AML-193 (cell line): ENCODE measurements at places on chromosomes 3 and 15.

DNA sequence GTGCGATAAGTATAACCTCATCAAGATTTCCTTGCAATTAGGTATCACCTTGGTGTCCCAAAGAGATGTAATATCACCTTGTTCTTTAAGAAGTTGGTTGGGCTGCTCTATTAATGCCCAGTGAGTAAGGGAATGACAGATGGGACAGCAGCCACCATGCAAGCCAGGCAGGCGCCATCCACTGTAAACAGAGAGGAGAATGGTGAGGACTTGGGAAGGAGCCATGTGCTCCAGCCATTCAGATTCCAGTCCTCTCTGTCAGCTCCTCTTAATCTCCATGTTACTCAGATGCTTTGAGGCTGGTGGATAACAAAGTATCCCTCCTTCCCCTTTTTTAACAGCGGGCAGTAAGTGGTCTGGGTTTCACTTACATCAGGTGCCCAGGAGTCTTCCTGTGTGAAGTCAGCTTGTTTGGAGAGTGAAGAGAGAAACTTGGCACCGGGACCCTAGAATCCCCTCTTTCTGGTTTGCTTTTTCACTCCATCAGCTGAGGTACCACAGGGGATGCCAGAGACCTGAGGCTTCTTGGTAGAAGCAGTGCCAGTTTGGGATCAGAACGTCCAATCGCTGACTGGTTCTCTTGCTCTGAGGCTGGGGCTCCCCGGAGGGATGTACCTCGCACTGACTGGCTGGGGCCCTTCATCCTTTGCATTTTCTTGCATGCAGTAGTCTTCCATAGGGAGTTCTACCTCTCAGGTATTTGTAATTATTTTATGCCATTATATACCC, 29.5 kb downstream of the SLCO3A1 start:
- DNase-seq: no peak

DNA sequence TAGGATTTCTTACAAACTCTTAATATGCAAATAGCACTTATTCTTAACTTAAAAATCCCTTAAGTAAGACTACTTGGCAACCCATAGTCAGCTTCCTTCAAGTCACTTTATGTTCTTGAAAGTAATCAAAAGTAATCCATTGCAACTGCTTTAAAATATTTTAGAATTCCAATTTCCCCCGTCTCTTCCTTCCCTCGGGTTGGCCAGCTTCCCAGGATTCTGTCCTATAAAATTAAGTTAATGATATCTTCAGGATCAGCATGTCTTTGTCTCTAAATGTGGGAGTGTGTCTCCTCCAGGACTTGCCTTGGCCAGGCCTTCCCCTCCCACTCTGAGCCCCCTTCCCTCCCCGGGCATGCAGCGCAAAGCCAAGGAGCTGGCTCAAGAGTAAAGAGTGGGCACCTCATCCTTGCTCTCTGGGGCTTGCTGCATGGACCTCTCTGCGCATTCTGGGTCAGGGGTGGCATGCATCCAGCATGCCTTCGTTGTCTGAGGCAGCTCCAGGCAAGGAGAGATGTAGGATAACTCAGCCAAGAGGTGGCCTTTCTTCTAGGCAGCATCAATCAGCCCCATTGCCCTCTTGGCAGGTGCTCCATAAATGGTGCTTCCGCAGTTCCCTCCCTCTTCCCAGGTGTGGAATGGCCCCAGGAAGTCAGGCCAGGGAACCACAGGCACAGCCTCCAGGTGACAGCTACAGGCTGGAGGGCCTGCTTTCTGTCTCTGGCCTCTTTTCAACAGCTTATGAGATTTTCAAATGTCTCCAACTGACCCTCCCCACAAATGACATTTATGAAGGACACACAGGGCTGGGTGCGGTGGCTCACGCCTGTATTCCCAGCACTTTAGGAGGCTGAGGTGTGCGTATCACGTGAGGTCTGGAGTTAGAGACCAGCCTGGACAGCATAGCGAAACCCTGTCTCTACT, 108.7 kb upstream of the ALDH1A3 start:
- DNase-seq: no peak

GRCh38 chr3:142240708-142241107, 15.3 kb upstream of the GK5 start:
- no peak for DNase-seq

DNA sequence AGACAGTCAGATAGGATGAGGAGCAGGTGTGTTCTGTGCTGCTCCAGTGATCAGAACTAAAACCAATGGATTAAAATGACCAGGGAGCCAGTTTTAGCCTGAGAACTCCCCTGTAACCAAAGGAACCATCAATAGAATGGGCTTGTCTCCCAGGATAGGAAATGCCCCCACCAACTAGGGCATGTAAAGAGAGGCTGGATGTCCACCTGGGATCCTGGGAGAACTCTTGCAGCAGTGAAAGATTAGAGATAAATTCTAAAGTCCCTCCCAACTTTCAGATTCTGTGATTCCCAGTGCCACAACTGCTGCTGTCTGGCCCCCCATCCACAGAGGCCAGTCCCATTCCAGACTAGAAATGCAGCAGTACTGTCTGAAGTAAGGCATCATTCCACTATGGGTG, 33.8 kb downstream of the HDC start:
- DNase-seq: no peak

DNA sequence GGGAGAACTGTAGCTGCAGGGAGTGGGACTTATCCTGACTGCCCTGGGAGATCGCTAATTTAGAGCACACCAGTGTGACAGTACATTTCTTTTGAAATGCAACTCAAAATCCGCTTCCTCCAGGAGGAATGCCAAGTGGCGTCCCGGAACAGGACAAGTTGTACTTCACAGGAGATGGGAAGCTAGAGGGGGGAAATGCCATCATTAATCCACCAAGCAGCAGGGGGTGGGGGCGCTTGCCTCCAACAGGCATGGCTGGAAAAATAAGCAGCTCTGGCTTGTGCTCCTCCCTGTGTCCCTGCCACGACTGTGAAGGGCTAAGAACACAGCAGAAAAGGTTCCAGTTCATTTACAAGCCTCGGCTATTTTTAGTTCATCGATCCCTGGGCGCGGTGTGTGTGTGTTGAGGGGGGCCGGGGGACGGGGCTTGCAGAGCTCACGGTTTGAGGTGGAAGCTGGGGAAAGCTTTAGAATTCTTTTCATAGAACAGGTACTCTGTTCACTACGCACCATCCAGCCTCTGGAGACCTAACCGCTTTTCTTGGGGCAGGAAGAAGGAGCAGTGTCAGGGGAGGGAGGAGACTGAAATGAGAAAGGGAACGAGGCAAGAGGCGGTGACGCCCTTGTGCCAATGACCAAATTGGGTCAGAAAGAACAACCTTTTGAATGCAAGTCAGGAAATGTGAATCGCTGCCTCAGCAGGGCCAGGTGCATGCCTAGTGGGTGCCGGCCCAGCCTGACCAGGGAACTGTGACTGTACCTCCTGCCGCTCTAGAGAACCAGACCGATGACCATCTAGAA, 51.8 kb upstream of the DGKG start:
- no peak for DNase-seq

DNA sequence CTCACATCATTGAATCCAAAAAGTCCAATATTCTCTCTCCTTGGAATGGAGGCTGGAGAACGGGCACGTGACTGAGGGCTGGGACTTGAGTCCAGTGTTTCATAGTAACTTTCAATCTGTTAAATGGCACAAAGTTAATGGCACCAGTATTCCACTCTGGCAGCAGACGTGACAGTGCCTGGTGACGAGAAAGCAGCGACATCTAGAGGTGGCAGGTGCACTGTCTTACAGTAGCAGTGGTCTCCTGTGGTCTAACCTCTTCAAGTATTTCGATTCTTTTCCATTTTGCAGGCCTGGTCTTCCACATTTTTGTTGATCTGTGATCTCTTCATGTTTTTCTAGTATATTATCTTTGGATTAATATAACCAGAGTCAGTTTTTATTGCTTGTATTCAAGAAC, 107.1 kb downstream of the OXSM start:
- no peak for DNase-seq

GRCh38 chr3:49732597-49732996, 8.8 kb upstream of the GMPPB start:
- no peak for DNase-seq

DNA sequence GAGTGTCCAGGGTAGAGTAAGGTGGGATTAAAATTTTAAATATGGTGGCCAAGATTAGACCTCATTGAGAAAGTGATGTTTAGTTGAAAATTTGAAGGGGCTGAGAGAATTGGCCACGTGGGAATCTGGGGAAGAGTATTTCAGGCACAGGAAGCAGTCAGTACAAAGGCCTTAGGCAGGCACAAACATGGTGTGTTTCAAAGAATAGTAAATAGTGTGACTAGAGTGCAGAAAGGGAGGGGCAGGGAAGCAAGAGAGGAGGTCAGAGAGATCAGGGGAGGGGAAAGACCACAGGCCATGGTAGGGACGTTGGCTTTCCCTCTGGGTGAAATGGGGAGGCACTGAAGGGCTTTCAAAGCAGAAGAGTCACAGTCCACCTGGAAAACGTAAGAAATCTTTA, 36.6 kb upstream of the POMGNT2 start:
- no peak for DNase-seq
